SIG-M5 (cell line): ENCODE measurements at places on chromosomes 11 and 22.

DNA sequence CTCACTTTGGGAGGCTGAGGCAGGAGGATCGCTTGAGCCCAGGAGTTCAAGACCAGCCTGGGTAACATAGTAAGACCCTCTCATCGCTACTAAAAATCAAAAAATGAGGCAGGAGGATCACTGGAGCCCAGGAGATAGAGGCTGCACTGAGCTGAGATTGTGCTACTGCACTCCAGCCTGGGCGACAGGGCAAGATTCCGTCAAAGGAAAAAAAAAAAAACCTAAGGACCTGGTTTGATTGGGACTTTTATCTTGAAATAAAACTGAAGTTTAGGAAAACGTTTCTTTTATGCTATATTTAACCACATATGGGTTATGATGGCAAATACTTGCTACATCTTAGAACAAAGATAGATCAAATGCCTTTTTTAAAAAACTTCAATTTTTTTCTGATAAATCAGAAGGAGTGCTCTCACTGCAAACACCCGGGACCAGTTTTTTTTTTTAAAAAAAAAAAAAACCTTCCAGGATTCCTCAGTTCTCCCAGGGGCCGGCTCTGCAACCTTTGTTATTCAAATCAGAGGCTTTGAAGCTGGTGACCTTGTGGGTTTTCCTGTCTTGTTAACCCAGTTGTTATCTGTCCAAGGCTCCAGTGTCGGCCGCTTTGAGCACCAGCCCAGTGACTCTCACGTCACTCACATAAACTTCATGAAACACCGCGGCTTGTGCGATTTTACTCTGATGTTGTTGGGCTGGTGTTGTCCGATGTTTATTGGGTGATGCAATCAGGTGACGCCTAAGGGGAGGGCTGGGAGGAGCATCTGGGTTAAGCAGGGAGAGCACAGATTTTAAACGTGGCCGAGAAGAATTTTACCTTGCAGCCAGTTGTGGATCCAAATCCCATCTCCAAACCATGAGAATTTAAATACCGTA is 24.7 kb upstream of the SLC22A12 start:
- no peak for DNase-seq

DNA sequence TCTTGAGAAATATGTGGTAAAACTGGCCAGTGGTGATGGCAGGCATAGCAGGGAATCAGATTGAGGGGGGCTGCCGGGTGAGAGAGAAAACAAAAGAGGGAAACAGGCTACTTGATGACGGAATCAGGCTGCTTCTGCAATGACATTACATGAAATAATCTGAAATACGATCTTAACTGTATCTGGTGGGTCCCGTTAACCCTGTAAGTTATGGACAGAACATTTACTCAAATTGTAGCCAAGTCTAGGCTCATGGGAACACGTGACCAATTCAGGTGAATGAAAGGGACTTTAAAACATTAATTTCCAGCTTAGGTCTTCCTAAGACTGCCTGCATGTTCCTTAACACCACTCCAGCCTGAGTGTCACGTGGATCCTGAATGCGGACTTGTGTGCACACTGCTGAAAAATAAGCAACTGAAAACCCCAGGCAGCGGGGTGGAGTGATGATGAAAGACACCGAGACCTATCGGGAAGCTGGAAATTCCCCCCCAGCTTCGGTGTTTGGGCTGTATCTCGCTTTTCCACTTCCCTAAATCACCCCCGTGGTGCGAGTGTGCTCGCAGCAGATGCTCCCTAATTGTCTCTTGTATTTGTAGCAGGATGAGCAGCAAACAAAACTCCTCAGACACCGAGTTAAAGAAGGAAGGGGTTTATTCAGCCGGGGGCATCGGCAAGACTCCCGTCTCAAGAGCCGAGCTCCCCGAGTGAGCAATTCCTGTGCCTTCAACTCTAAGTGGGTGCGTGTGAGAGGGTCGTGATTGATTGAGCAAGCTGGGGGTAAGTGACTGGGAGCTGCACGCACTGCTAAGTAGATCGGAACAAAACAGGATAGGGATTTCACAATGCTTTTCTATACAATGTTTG is 145.0 kb upstream of the GRK3 start:
- DNase-seq = no peak

DNA sequence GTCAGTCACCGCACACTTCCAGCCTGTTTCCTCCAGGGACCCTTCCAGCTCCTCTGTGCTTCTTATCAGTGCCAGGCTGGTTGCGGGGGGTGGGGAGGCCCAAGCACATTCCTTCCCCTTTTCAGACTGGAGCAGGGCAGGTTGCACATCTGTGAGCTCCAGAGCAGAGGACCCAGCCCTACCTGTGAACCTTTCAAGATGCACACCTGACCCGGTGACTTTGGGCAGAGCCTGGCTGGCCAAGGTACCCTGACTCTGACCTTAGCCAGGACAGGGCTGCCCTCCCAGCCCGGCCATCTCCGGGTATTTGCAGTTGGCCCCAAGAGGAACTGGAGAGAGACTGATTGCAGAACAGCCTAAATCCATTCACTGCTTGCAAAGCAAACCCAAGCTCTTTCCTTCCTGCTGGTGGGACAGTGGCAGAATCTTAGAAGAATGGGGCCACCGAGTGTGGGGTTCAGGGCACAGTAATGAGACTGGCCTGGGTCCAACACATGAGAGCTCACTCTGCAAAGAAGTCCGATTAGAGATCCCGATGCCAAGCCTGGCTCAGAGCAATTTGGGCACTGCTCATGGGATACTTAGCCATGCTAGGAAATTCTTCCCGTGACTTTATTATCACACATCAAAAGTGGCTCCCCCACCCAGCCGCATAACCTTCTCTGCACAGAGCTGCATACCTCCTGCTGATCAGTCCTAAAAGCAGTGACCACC is 64.7 kb upstream of the CCND1 start:
- DNase-seq = no peak

- no peak for DNase-seq
Measured at GRCh38 chr22:39148727-39149535, 3.5 kb downstream of the CBX7 start.

- DNase-seq = no peak
Measured at GRCh38 chr11:17855531-17856290, 121.1 kb downstream of the KCNC1 start.

- no peak for DNase-seq
Measured at GRCh38 chr11:66285250-66285947, 3.5 kb downstream of the YIF1A start.

DNA sequence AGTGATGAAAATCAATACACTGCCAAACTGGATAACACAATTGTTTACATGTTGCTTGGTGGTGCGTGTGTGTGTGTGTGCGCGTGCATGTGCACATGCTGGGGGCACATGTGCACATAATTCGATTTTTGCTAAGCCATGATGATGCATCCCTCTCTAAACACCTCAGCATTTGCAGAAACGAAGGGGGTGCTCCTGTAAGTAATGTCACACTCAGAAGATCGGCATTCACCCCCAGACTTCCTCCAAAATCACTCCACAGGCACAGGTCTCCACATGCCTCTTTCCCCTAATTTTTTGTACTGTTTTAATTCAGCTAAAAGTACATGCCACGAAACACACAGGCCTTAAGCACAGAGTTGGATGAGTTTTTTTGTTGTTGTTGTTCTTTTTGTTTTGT is 341.5 kb downstream of the SHANK2 start:
- no peak for DNase-seq

DNA sequence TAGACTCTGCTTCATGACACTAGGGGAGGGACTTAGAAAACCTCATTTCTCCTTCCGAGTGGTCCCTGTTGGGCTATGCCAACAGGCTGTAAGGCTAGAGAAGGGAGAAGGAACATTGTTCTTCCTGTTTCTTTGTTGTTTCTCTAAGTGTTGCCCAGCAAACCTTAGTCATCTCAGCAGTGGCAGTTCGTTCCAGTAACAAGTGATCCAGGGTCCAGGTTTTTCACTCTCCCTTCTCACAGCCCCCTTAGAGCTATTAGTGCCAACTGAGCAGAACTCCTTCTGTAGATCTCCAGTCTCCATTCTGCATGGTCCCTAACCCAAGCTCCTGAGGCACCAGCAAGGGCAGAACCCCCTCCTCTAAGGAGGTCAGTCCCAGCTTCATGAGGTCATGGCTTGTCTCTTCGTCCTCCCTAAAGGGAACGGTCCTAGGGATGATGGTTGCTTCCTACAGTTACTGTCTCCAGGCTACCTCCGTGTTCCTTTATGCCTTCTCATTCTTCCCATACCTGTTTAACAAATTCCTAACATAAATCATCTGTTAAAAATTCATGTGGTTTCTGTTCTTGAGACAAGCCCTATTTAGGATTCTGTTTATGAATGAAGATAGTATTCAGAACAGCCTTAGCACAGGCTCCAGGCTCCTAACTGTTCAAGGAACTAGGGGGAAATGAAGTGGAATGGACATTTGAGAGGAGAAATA is 168.6 kb upstream of the UBASH3B start:
- no peak for DNase-seq

DNA sequence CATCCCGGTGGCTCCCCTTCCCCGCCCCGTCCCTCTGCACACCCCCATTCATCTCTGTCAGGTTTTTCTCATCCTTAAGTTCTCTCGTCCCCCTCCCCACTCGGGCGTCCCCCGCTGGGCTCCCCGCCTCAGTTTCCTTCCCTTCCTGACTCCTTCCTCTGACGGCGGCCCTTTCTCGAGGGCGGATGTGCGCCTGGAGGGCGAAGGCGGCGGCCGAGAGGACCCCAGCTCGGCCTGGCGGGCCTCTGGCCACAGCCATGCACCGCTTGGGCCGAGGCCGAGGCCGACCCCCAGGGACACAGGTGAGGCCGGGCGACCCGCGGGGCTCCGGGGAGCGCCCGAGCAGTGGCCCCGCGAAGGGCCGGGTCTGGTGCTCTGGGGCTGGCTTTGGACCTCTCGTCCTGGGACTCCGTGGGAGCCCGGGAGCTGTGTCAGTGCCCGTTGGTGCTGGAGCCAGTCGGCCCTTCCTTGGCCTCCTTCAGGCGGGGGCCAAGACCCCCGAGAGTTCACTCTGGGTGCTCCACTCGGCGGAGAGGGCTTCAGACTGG is 2.9 kb downstream of the PHLDB1 start:
- no peak for DNase-seq

GRCh38 chr11:78869293-78869692 is 294.6 kb upstream of the NARS2 start:
- DNase-seq = no peak

GRCh38 chr22:43926349-43926710 is 2.7 kb downstream of the PNPLA3 start:
- no peak for DNase-seq

- no peak for DNase-seq
Measured at GRCh38 chr11:100188137-100188783, 498.8 kb upstream of the ARHGAP42 start.

- no peak for DNase-seq
Measured at GRCh38 chr11:501683-502287, 5.3 kb downstream of the RNH1 start.

GRCh38 chr11:133191931-133192330 is 340.4 kb downstream of the OPCML start:
- no peak for DNase-seq

DNA sequence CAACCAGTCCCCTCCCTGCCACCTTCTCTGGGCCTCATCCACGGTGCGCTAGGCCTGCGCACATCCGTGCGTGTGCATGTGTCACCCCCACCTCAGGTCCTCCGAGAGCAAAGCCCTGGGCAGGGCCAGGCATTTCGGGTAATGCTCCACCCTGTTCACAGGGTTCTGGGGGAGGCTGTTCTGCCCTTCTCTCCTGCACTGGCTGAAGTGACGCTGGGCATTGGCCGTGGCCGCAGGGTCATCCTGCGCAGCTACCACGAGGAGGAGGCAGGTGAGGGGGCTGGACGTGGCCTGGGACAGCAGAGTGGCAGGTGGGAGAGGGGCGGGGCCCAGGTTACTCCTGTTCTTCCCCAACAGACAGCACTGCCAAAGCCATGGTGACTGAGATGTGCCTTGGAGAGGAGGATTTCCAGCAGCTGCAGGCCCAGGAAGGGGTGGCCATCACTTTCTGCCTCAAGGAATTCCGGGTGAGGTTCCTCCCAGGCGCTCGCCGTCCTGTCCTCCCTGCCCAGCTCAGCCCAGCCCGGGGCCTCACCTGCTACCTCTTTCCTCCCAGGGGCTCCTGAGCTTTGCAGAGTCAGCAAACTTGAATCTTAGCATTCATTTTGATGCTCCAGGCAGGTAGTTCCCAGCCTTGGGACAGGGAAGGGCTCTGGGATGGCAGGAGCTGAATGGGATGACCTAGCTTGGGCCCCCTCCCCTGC is 3.9 kb downstream of the RAD9A start:
- DNase-seq = no peak

GRCh38 chr11:18676803-18677202 is 21.8 kb upstream of the TMEM86A start:
- DNase-seq = no peak

DNA sequence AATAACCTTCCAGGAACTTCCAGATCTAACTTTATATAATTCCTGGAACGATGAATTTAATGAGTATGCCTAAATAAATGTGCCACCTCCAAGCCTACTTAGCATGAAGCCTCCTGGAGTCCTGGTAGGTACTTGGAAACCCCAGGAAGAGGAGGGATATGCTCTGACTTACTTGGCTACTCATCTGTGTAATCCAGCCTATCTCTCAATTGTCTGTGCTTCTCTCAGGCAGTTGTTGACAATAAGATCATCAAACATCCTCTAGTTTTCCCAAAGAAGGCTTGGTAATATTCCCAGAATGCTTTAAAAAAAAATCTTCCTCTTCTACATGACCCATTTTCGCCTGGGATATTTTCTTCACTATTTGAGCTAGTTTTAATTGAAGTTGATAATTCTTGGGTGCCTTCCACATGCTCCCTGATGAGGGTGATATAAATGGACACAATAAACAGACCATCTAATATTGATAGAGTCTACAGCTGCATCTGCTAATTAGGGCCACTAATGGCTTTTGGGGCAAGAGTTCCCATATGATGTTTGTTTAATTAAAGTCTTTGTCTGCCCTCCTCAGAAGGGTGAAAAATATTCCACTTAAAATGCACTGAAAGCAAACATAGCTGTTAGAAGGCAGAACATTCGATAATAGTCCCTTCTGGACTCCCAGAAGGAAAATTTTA is 75.5 kb upstream of the RAB38 start:
- no peak for DNase-seq

DNA sequence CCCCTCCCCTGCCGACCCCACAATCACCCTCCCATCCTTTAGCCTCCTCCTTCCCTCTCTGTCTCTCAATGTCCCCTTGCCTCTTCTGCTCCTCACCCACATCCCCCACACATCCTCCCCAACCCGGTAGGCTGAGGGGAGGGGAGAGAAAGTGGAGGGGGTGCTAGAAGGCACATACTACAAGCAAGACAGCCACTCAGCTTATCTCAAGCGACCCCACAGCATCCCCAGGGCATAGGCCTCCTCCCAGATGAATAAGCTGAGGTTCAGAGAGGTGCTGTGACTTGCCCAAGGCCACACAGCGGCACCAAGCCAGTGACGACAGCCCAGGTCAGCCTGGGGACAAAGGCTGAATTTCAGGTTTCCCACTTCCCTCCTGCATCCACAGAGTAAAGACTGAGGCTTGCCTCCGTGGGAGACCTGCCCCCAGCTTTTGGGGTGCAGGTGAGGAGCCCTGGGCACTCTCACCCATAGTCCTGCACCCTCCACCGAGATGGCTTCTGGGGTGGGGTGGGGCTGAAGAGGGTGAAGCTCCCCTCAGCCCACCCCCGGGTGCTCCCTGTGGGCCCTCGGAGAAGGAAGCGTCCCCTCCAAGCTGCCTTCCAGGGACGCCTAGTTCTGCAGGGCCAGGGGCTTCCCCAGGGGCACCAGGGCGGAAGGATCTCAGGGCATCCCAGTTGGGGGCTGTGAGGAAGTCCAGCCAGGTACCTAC is 511 bp downstream of the RAC2 start:
- DNase-seq = no peak

GRCh38 chr11:132744771-132745170 is 787.5 kb downstream of the OPCML start:
- DNase-seq = no peak
